ENCODE measurements at places on chromosomes 5 and 9.

DNA sequence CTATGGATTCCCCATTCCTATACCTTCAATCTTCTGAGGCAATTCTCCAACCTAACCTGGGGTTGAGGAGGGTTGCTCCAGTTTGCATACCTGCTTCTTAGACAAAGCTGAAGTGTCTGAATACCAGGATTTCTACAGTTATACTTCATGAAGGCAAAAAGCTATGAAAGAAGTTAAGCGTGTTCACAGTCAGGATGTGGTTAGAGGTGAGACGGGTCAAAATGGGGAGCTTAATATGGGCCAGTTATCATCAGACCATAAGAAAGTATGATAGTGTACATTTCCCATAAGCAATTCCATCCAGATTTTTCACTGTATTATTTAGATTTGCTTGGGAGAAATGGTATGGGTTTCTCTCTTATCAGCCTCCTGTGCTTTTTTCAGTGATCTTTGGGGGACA, 156.9 kb upstream of the FER start:
- DNase-seq: no peak

DNA sequence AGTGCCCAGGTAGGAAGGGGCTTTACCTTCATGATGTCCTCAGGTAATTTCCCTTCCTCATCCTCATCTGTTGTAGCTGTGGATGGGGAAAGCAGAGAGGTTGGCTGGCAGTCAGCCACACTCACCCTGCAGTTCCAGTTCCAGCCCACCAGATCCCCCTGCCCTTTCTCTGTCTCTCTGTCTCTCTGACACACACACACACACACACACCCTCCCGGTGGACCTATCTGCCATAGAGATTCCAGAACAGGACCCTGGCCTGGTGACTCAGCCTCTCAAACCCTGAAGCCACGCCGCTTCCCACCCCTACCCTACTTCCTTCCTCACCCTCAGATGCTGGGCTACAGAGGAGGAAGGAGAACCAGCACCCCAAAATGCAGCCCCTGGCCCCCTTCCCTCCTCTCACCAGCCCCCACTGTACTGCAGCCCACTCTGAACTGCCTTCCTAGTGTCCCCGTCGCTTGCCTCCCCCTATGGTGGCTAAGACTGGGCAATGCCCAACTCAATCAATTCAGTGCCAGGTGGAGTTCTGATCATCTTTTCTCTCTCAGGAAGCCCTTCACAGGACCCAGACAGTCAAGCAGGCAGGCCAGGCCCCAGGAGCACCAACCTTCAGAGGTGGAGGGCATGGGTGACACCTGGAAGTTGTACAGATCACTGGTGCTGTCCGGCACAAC, 4.8 kb downstream of the IRF1 start:
- DNase-seq: no peak

GRCh38 chr5:119031011-119031886, 39.6 kb upstream of the DMXL1 start:
- DNase-seq: no peak

- DNase-seq: no peak
Observed at GRCh38 chr9:134730761-134731496, 89.3 kb downstream of the COL5A1 start.

GRCh38 chr5:172939071-172939470, 20.2 kb upstream of the RPL26L1 start:
- no peak for DNase-seq

DNA sequence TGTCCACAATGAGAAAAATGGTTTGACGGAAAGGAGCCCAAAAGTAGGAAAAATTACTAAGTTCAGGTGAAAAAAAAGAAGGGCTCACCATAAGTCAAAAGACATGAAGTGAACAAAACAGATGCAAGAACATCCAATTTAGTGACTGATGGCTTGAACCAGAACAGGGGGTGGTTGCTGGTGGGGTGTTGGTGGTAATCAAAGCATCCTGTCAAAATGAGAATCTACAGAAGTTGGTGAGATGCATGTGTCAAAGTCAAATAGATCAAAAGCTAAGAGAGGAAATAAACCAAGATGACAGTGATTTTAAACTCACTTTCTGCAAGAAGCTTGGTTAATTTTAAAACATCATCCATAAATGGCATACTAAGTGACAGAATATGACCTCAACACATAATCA, 117.4 kb downstream of the MLLT3 start:
- DNase-seq: no peak

DNA sequence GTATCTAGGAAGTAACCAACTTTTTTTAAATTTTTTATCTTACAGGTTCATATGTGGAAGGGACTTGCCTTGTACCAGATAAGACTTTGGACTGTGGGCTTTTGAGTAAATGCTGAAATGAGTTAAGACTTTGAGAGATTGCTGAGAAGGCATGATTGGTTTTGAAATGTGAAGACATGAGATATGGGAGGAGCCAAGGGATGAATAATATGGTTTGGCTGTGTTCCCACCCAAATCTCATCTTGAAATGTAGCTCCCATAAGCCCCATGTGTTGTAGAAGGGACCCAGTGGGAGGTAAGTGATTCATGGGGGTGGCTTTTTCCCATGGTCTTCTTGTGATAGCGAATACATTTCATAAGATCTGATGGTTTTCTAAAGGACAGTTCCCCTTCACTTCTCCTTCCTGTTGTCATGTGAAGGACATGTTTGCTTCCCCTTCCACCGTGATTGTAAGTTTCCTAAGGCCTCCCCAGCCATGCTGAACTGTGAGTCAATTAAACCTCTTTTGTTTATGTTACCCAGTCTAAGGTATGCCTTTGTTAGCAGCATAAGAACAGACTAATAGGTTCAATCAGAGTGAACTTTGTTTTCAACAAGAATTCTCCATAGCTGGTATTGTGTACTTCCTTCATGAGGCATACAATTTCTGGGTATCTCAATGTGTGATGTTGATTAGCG, 535.6 kb upstream of the MEF2C start:
- no peak for DNase-seq

DNA sequence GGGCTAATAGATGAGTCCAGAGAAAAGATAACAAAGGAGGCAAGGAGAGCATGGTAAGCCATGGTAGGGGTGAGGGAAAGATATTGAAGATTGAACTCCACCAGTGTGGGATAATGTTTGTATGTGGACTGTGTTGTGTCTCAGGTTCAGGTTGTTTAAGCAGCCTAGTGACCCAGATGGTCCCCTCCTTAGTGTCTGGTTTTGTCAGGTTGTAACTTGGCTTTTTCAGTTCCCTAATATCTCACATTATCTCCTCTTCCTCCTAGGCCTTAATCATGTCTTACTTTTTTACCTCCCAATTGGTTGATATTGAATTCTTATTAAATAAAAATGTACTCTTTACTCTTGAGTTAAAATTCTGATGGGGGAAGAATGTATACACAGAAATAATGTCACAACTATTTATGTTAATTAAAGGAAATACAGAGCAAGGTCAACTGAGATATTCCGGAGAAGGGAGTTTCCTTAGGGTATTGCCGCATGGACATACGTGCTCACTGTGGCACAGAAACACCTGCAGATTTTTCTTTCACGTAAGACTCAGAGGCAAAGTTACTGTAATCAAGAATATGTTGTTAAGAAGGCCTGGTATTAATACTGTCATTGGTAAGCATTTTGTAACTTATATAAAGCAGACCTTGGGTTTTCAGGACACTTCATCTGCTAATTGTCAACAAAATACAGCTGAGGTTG, 23.4 kb upstream of the SH3GL2 start:
- DNase-seq: no peak

DNA sequence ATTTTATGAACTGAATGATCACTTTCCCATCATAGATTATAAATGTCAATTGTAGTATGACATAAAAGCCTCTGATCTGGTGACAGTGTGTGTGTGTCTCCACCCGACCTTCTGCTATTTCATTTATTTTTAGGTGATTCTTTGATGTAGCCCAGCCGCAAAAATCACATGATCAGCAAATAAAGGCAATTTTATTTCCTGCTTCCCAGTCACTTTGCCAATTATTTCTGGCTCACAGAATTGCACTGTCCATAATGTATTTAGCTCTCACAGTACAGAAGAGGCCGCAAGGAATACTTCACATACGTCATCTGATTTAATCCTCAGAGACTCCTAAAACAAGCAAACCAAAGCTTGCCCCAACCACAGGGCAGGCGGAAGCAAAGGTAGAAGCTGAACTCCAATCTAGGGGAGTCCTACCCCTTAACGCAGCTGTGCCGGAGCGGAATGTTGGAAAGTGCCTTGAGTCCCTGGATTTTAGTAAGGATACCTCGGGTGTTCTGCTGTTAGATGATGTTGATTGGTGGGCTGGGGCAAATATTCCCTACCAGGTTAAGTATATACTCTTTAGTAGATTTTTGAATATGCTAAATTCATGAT, 384.0 kb upstream of the IRX4 start:
- DNase-seq: no peak

DNA sequence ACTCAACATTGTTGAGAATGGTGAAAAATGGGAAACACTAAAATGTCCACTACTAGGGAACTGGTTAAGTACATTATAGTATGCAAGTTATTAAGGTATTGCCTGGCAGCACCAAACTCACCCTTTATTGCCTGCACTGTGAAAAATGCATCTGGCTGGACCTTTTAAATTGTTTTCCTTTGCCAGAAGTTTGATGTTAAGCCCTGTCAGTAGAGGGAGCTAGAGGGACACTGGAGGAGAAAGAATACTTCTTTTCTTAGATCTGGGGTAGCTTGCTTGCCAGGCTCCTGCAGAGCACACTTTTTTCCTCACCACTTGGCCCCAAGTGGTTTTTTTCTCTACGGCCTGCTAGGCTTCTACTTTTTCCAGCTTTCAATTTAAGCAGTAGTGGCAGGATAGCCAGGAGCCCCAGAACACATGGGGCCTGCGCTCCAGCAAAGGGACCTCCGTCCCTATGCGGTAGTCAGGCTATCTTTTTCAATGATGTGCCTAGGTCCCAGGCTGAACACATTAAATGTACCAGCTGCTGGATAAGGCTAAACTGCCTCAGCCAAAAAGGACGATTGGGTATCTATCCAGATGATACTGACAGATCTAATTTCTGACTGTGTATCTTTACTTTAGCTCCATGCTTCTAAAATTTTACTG, 8.0 kb upstream of the HABP4 start:
- no peak for DNase-seq

DNA sequence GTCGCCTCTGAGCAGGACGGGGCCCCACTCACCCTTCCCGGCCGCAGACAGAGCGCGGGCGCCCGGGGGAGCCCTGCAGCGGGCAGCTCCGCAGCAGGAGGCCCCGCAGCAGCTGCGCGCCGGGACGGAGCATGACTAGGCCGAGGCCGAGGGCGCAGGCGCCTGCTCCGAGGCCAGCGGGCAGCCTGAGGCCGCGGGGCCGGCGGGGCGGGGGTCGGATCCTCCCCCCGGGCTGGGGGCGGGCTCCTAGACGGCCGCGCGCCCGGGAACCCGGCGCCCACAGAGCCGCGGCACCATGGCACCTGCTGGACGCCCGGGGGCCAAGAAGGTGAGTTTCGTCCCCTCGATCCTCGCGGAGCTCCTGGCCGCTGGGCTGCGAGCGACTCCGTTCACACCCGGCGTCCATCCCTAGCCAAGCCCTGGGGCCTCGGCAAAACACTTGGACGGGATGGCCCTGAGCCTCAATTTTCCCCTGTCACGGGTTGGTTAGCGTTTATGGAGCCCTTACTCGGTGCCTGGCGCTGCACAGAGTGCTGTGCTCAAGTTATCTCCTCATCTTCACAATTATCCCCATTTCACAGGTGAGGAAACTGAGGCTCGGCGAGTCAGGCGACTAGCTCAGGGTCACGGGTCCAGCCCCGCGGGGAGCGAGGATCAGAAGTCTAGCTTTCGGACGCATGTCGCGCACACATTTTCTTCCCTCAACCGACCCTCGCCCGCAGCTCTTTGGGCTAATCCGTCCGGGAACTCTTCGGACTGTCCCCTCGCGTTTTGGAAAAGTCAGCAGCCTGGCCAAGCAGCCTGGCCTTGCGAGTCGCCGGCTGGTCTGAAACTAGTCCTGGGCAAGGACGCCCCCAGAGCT, at the start of the genes BHMT2 and DMGDH:
Gene BHMT2, plus strand, starts transcription at position 280 of the 862 bp plus-strand sequence. Its CDS starts 16 bp downstream, at position 296.
Gene DMGDH, minus strand, starts transcription at position 187 of the 862 bp plus-strand sequence. Its CDS starts 54 bp downstream, at position 133.
- no peak for DNase-seq

DNA sequence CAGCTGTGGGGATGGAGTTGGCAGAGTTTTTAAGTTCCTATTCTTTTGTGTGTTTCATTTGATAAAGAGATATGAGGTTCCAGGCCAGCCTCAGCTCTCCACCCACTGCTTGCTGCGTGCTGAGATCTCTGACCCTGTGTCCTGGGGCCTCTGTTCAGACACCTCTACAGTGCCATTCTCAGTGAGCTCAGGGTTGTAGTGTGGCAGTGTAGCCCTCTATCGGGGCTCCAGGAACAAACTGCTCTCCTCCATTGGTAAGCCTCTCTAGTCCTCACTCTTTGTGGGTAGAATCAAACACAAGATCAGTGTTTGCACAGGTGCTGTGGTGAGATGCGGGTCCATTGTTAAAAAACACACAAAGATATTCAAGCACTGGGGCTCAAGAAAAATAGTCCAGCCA, 386.6 kb upstream of the RPS23 start:
- no peak for DNase-seq

DNA sequence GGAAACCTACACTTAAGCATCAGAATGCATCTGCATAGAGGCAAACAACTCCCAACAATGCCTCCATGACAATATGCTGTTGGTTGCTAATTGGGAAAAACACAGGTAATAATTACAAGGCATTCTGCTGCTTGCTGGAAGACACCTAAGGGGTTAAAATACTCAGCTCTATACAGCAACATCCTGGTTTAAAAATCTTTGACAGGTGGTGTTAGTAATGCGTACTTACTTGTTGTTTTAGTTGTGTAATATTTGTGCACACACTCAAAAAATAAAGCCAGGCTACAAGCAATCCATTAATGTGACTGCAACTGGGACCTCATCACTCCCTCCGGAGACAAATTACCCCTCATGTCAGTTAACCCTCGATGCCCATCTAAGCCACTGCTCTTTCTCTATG, 126.3 kb upstream of the ELL2 start:
- no peak for DNase-seq

DNA sequence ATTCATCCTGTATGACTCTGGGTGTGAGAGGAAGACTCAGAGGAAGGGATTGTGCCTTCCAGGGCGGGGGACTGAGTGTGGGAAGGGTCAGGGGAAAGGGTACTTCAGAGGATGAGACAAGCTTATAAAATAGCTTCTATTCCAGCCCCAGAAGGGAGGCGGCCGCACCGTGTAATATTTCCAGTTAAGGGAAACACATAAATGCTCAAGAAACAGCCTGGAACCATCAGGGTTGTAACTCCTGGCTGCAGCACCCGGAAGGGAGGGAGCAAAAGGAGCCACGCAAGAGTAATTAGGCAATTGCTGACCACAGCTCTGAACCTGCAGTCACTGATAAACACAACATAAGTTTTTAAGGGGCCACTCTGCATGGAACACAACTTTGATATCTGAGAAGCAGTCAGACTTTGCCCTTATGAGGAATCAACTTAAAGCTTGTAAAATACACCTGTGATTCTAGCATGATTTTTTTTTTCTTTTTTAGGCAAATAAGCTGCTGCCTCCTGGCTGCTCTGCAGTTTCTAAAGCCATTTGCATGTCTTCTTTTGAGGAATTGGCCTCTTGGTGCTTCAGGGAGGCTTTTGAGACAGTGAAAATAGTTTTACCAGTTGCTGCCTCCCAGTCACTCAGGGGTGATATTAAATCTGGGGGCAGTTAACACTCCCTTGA, 382.7 kb downstream of the ENC1 start:
- no peak for DNase-seq

DNA sequence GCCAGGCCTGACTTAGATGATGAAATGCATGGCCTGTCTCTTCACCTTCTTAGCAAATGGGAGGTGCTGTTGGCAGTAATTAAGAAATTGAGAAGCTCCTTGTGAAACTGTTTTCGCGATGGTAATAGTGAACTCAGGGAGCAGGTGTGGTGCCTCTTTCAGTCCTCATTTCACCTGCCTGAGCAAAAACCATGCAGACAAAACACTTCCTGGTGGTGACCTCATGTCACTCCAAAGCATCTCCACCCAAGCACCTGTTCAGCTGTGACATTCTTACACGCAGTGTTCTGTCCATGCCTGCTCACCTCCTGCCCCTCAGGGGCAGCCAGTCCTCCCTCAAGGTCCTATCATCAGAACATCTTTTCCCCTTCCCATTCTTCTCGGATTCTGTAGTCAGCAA, 146.5 kb downstream of the CD180 start:
- no peak for DNase-seq

Data from activated T-helper 1 cell treated with anti-CD3 and anti-CD28 coated beads, Interleukin-2, amount 50 U/mL, for 16 hours (primary cell).